ENCODE measurements at places on chromosomes 1 and 21.

DNA sequence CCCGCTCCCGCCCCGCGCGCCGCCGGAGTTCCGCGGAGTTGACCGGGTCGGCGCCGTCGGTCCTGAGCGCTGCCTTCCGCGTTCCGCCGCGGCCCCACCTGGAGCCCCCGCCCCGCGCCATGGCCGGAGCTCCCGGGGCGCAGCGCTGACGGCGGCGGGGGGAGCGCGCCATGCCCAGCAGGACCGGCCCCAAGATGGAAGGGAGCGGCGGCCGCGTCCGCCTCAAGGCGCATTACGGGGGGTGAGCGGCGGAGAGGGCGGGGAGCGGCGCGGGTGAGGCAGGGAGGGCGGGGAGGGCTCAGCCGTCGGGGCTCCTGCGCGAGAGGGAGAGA lies 216 bp downstream of the PRKCZ start:
- no peak for DNase-seq

GRCh38 chr1:25757151-25757845 lies 42.7 kb upstream of the SELENON start:
- DNase-seq = no peak

GRCh38 chr1:42913426-42914091 lies 45.1 kb downstream of the SLC2A1 start:
- DNase-seq = peak; percentile 27

DNA sequence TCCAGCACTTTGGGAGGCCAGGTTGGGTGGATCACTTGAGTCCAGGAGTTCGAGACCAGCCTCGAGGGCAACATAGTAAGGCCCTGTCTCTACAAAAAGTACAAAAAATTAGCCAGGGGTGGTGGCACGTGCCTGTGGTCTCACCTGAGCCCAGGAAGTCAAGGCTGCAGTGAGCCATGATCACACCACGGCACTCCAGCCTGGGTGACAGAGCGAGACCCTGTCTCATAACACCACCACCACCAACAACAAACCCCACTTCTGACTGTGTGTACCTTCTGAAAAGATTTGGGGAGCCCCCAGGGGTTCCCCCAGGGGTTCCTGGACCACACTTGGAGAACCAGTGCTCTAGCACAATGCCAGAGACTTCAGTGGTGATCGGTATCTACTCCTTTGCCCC lies 29.9 kb downstream of the NUAK2 start:
- DNase-seq = no peak

DNA sequence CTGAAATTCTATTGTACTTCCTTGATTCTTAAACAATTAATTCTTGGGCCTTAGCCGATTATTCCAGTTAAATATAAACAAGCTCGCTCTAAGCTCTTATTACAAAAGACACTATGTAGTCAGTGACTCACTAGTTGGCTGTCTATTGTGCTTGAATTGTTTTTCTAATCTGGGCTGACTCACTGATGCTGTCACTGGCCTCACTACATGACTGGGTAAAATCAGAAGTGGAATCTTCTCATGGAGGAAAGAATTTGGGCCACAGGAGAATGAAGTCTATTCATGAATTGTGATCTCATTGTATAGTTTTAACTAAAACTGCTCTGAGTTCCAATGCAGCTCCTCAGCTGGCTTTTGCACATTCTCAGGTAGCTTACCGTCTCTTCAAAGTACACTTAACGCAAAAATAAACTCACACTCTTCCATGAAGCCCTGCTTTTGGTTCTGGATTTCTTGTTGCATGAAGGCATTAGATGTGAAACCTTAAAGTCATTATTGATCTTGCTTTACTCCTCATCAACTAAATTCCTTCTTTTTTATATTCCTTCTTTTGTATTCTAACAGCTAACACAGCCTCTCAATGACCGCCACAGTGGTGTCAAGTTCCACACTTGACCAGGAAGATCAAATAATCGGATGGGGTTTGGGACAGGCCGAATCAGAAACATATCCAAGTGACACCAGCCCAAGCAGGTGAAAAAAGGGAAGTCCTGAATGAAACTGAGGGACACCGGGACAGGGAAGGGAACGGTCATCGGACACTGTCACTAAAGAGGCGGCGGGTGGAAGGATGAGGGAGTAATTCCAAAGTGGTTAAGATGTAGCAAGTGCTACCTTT lies 80.9 kb upstream of the LBR start:
- DNase-seq = no peak

- DNase-seq = no peak
These were observed 78.9 kb downstream of the MAP3K21 start for GRCh38 chr1:233406339-233406960.

DNA sequence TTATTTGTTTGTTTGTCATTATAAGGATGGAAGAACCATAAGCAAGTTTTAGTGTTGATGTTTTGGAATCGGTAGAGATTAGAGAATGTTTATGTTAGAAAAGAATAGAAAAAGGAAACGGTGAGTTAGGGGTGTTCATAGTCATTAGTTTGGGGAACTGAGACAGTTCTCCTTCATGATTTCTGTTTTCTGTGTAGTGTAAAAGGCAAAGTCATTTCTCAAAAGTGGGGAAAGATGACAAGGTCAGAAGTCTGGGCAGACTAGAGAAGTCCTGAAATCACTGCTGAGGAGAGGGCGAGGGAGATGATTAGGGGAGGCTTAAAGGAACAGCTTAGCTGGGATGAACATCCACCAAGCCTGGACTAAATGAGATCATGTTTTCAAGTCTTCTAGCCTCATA lies 498.9 kb downstream of the TTLL7 start:
- DNase-seq = no peak

- DNase-seq = no peak
These were observed 65.5 kb downstream of the ERI3 start for GRCh38 chr1:44289530-44289929.

GRCh38 chr1:27033043-27033746 lies 20.5 kb upstream of the TENT5B start:
- DNase-seq = no peak

DNA sequence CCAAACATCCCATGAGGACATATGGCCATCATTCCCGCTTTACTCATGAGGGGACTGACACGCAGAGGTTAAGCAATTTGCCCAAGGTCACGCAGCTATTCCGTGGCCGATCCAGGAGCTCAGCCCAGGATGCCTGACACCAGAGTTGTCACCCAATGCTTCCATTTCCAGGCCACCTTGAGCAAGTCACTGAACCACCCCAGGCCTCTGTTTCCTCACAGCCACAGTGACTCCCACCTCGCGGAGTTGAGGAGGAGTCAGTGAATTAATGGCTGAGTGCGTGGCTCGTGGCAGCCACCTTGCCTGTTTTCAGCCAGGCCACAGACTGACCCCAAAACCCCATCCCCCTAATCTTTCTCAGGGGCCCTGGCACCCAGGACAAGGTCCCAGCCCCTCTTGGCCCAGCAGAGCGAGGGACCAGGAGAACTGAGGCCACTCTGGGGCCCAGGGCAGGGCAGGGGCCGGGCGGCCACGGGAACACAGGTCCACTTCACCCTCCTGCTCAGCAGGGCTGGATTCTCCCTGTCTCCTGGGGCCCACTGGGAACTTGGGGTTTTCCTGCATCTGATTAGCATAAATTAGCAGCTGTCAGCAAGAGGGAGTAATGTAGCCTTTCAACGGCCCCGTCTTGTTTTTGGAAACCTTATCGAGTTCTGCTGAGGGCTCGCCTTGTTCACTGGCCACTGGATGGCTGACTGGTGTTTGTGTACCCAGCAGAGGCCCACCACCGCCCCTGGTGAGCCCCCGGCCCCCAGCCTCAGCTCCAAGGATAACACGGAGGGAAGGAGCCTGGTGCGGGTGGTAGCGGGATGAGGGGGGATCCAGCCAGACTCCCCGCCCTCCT lies 19.7 kb upstream of the LAPTM5 start:
- DNase-seq = no peak

DNA sequence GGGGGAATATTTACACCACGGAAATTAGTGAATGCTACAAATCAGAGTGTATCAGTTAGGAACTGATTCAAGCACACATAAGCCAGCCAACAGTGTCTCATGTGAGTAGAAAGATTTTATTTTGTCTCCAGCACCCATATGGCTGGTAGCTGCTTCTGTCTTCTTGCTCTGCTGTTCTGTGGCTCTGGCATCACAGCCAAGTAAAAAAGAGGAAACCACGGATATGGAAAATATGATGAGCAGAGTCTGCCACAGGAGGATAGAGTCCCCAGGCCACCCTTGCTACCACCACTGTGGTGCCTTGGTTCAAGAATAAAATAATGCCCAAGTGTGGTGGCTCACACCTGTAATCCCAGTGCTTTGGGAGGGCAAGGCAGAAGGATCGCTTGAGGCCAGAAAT lies 53.6 kb upstream of the SPOCD1 start:
- DNase-seq = no peak

GRCh38 chr1:155052439-155053395 lies 1.6 kb downstream of the ADAM15 start:
- no peak for DNase-seq

- DNase-seq = no peak
These were observed 8.4 kb downstream of the TP73 start for GRCh38 chr1:3660704-3661103.

- no peak for DNase-seq
These were observed 108.2 kb downstream of the VPS13D start for GRCh38 chr1:12338017-12338416.

DNA sequence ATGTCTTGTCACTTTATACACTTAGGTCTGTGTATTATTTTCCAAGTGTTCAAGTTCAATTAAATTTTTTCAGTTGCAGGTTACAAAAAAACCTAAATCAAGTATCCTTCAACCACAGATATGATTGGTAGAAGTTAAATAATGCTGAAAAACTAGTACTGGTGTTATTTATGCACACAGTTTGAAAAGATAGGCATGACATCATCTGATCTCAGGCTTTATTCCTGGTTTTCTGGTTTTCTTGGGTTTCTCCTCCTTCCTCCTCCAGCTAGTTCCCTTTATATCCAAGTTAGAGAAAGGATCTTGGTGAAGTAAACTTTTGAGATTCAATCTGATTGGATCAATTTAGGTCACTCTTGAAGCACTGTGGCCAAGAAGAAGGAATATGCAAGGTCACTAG lies 1201.1 kb upstream of the B3GALT2 start:
- DNase-seq = no peak

- DNase-seq = no peak
These were observed 28.2 kb upstream of the KCNJ6 start for GRCh38 chr21:37944496-37944895.

GRCh38 chr1:224696891-224697765 lies 81.0 kb downstream of the CNIH3 start:
- no peak for DNase-seq

DNA sequence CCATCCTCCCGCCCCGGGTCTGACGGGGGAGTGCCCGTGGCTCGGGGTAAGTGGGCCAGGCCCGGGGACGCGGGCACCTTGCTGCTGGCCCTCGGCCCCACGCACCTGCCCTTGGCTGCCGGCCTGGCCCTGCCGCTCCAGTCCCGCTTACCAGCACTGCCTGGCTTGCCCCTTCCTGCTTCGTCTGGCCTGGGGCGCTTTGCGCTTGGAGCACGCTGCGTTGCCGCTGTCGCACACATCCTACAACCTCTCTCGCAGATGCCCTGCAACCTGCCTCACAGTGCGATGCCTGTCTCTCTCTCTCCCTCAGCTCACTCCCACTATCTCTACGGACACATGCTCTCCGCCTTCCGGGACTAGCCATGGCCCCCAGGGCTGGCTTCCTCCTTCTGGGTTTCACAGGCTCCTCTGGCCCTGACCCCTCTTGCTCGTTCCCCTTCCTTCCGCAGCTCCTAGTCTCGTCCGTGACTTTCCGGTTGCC lies 9.7 kb downstream of the MYOG start:
- no peak for DNase-seq

DNA sequence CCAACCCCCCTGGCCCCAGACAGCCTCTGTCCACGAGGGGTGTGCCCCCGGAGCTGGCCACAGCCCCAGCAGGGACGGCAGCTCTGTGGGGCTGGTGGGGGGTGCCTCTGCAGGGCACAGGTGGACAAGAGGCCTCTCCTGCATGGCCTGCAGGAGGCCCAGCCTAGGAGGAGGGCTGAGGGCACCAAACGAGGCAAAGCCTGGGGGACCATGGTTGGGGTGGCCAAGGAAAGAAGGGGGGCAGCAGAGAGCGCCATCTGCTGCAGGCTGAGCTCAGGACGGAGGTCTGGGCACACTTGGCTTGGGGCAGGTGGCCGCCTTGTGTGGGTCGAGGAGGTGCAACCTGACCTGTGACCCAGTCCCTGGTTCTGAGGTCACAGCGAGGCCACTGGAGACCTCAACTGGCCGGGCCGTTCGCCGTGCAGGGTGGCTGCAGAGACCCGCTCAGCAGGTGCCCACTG lies 27.3 kb downstream of the RRP1 start:
- no peak for DNase-seq

GRCh38 chr21:17386498-17386897 lies 126.3 kb upstream of the CXADR start:
- DNase-seq = no peak

- DNase-seq = no peak
These were observed 63.1 kb upstream of the CD34 start for GRCh38 chr1:207973898-207974568.

- no peak for DNase-seq
These were observed 1.0 kb downstream of the F11R start for GRCh38 chr1:161019751-161020495.

DNA sequence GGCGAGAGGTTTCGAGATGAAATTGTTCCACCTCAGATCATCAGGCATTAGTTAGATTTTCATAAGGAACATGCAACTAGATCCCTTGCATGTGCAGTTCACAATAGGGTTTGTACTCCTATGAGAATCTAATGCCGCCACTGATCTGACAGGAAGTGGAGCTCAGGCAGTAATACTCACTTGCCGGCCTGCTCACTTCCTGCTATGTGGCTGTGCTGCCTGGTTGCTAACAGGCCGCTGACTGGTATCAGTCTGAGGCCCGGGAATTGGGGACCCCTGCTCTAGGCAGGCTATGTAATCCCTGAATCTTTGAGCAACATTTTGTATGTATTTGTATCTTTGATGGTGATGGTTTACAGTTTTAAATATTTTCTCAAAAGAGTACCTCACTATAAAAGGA lies 32.5 kb downstream of the XKR8 start:
- DNase-seq = peak; percentile 16

DNA sequence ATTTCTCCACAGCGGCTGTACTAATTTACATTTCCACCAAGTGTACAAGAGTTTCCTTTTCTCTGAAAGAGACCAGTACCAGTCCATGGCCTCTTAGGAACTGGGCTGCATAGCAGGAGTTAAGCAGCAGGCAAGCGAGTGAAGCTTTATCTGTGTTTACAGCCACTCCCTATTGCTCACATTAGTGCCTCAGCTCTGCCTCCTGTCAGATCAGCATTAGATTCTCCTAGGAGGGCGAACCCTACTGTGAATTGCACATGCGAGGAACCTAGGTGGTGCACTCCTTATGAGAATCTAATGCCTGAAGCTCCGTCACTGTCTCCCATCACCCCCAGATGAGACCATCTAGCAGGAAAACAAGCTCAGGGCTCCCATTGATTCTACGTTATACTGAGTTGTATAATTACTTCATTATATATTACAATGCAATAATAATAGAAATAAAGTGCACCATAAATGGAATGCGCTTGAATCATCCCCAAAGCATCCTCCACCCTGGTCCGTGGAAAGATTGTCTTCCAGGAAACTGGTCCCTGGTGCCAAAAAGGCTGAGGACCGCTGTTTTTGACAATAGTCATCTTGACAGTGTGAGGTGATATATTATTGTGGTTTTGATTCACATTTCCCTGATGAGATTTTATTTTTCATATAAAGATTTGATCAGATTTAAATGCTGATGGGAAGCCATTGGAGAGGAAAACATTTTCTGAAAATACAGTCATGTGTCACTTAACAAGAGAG lies 45.5 kb upstream of the MRPS6 start:
- no peak for DNase-seq

GRCh38 chr21:45022348-45022675 lies 52.1 kb upstream of the ADARB1 start:
- DNase-seq = no peak

- DNase-seq = no peak
These were observed 48.1 kb upstream of the BACH1 start for GRCh38 chr21:29250636-29251035.

GRCh38 chr1:235336903-235337302 lies 8.5 kb downstream of the GGPS1 start:
- DNase-seq = no peak
